Astrocyte (in vitro differentiated cells and primary cell): ENCODE measurements at places on chromosomes 1 and 21. TPM values are rescaled to one million over a fixed set of nuclear protein-coding genes. Genes with fewer than 3 reads are reported as not detected.

The TTC39A gene
- total RNA-seq, result 0.67 and 1.4 TPM in 2 replicates

The NUP210L gene
- 0.07 TPM in 1 of 2 replicates, not detected in the other for total RNA-seq

The KLHDC9 gene
- 1.5 and 1.8 TPM in 2 replicates for total RNA-seq

The NBPF10 gene
- total RNA-seq, result 3.3 and 3.4 TPM in 2 replicates

The OR2T11 gene
- total RNA-seq, result not detected in 2 replicates

The CELSR2 gene
- 8.5 and 10.0 TPM in 2 replicates for total RNA-seq

The IFI44 gene
- total RNA-seq, result 144 and 176 TPM in 2 replicates

The CENPS gene
- 9.0 and 10.2 TPM in 2 replicates for total RNA-seq

The OR2M3 gene
- total RNA-seq, result not detected in 2 replicates

The CASQ1 gene
- total RNA-seq, result 1.7 and 2.1 TPM in 2 replicates

The ALPL gene
- total RNA-seq, result 24.3 and 45.4 TPM in 2 replicates

The KRTAP11-1 gene
- total RNA-seq, result not detected in 2 replicates

The FCRLA gene
- total RNA-seq, result 0.38 and 0.45 TPM in 2 replicates

The KRTAP20-2 gene
- not detected in 2 replicates for total RNA-seq

The ANXA9 gene
- total RNA-seq, result not detected in 2 replicates

The C1orf87 gene
- not detected in 2 replicates for total RNA-seq

The AMPD1 gene
- not detected in 2 replicates for total RNA-seq

The ANKRD35 gene
- 0.07 and 0.16 TPM in 2 replicates for total RNA-seq

The TAGLN2 gene
- 614 and 688 TPM in 2 replicates for total RNA-seq

The RGS16 gene
- 4.3 and 5.7 TPM in 2 replicates for total RNA-seq

The MPL gene
- not detected in 2 replicates for total RNA-seq

The IQCC gene
- total RNA-seq, result 0.87 and 1.0 TPM in 2 replicates

The ABCD3 gene
- total RNA-seq, result 38.4 and 41.6 TPM in 2 replicates

The S100A8 gene
- not detected in 2 replicates for total RNA-seq

The FMO3 gene
- not detected in 2 replicates for total RNA-seq

The VWA1 gene
- total RNA-seq, result 60.4 and 81.2 TPM in 2 replicates

The PGLYRP4 gene
- total RNA-seq, result not detected in 2 replicates

The PEF1 gene
- 56.3 and 57.9 TPM in 2 replicates for total RNA-seq

The CHI3L2 gene
- total RNA-seq, result 0.65 TPM in 1 of 2 replicates, not detected in the other

The CRNN gene
- not detected in 2 replicates for total RNA-seq

The C1orf116 gene
- 0.14 and 0.86 TPM in 2 replicates for total RNA-seq

The SNX7 gene
- total RNA-seq, result 38.9 and 39.9 TPM in 2 replicates

The LRRC3 gene
- total RNA-seq, result 5.2 and 5.6 TPM in 2 replicates

The KIF14 gene
- total RNA-seq, result 1.2 and 2.1 TPM in 2 replicates
